ENCODE measurements at places on chromosomes 12 and 14. TPM values are rescaled to one million over a fixed set of nuclear protein-coding genes. Genes with fewer than 3 reads are reported as not detected.

Gene KRT6A
- total RNA-seq: not detected

Gene SLC41A2
- total RNA-seq: 4.5 TPM

Gene TAS2R43
- 1.2 TPM for total RNA-seq

Gene NABP2
- total RNA-seq: 28.6 TPM

Gene EMP1
- total RNA-seq: 118 TPM

Gene KLHL33
- 0.53 TPM for total RNA-seq

Gene KRT81
- total RNA-seq: not detected

Gene OVCH1
- total RNA-seq: 0.19 TPM

Gene ART4
- total RNA-seq: 0.04 TPM

Gene TMCC3
- total RNA-seq: 2.0 TPM

Gene OR6C70
- total RNA-seq: not detected

Gene CPM
- total RNA-seq: 27.0 TPM

Gene RERGL
- not detected for total RNA-seq

Gene INHBC
- 0.23 TPM for total RNA-seq

Gene CLEC12A
- not detected for total RNA-seq

Gene TMEM263
- 17.1 TPM for total RNA-seq

Gene LRRK2
- 2.7 TPM for total RNA-seq

Gene PRIM1
- 18.8 TPM for total RNA-seq

Gene FGD4
- total RNA-seq: 11.5 TPM

Gene CLEC1B
- total RNA-seq: not detected

Gene B4GALNT1
- 17.2 TPM for total RNA-seq

Gene MGP
- total RNA-seq: 27.7 TPM

Gene CELA1
- total RNA-seq: not detected

Gene TPH2
- total RNA-seq: 24.6 TPM

Gene TRIM9
- total RNA-seq: 36.4 TPM

Gene AVPR1A
- total RNA-seq: 0.21 TPM

Gene TEX52
- 0.86 TPM for total RNA-seq

Gene HNRNPC
- 799 TPM for total RNA-seq

Measured in motor neuron (in vitro differentiated cells).